ENCODE measurements at places on chromosomes 7 and 10.

- DNase-seq = no peak
- H3K4me3 ChIP-seq = no peak overlapping the region
- H3K4me1 ChIP-seq = peaks cover 7% of the 10 kb centered on the region
- H3K27ac ChIP-seq = no peak overlapping the region
- peaks cover 1% of the 10 kb centered on the region for H3K27me3 ChIP-seq
- H3K36me3 ChIP-seq = peaks cover 19% of the 10 kb centered on the region
Observed at GRCh38 chr10:4141471-4141870, 356.5 kb upstream of the KLF6 start.

GRCh38 chr10:14779001-14779651, 4.4 kb upstream of the FAM107B start:
- no peaks in the 10 kb centered on the region for H3K36me3 ChIP-seq
- no peaks in the 10 kb centered on the region for H3K27me3 ChIP-seq
- H3K4me3 ChIP-seq = no peak overlapping the region
- peaks cover 4% of the 10 kb centered on the region for H3K4me1 ChIP-seq

GRCh38 chr10:22319547-22319979, 1.3 kb upstream of the BMI1 start:
- peaks cover 6% of the 10 kb centered on the region for H3K27me3 ChIP-seq
- H3K36me3 ChIP-seq = peaks cover 6% of the 10 kb centered on the region
- H3K27ac ChIP-seq = peak overlapping the region; percentile 96

GRCh38 chr10:99551158-99551557, 18.4 kb downstream of the NKX2-3 start:
- peaks cover 24% of the 10 kb centered on the region for H3K4me1 ChIP-seq
- H3K27me3 ChIP-seq = peaks cover 58% of the 10 kb centered on the region
- no peak overlapping the region for H3K27ac ChIP-seq
- no peaks in the 10 kb centered on the region for H3K36me3 ChIP-seq

DNA sequence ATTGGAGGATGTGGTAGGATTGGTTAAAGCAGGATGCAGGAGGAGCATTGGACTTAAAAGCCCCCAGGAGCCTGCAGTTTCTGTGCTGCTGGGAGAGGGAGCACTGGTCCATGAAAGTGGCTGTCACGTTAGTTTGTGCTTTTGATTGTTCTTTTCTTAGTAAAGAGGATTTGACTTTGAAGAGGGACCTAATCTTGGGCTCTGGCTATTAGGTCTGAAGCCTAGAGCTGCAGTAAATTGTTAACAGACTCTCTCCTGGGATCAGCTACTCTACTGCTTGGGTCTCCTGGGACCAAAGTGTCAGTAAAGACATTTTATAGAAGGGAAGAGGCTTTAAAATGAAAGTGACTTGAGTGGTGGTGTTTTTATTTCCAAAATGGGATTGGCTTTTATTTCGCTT, 3.7 kb downstream of the ZFYVE27 start:
- no peak overlapping the region for H3K4me3 ChIP-seq
- H3K27ac ChIP-seq = no peak overlapping the region
- no peaks in the 10 kb centered on the region for H3K27me3 ChIP-seq
- H3K36me3 ChIP-seq = peaks cover 37% of the 10 kb centered on the region
- H3K4me1 ChIP-seq = peaks cover 59% of the 10 kb centered on the region

- no peaks in the 10 kb centered on the region for H3K36me3 ChIP-seq
- no peak for DNase-seq
- H3K4me1 ChIP-seq = peaks cover 8% of the 10 kb centered on the region
- H3K27me3 ChIP-seq = no peaks in the 10 kb centered on the region
Observed at GRCh38 chr7:45686441-45687184, 112.4 kb downstream of the ADCY1 start.

- no peaks in the 10 kb centered on the region for H3K27me3 ChIP-seq
- no peak overlapping the region for H3K27ac ChIP-seq
- H3K36me3 ChIP-seq = peaks cover 6% of the 10 kb centered on the region
- DNase-seq = no peak
Observed at GRCh38 chr10:37222046-37222445, 96.6 kb downstream of the ANKRD30A start.

GRCh38 chr10:133324198-133324792, 12.4 kb downstream of the CALY start:
- H3K4me1 ChIP-seq = peaks cover 3% of the 10 kb centered on the region
- H3K4me3 ChIP-seq = no peak overlapping the region
- peaks cover 29% of the 10 kb centered on the region for H3K27me3 ChIP-seq
- DNase-seq = no peak

DNA sequence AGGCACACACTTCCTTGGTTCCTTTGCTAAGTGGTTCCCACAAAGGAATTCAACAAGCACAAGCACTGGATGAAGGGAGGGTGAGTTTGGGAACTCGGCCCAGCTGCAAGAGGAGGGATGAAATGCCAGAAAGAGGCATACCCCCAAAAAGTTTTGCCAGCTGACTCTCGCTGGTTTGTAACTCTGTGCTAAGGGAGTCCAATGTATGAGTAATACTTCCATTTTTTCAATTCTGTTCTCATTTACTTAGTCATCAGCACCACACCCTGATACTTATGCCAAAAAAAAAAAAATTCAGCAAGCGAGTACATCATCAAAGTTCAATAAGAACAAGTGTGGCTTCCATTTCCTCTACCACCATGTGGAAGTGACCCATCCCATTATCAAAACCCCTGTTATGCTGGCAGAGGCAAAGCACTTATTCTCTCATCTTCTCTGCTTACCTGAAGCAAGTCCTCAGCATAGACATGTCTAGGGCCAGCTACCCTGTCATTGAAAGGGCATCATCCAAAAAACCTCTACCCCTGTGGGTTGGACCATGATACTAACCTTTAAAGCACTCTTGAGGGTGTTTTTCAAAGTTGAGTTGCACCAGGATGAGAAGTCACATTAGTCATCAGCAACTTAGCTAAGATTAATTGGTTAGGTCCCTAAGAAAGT, 6.9 kb upstream of the HYCC1 start:
- peaks cover 30% of the 10 kb centered on the region for H3K4me1 ChIP-seq
- H3K4me3 ChIP-seq = peak overlapping the region; percentile 72
- H3K27me3 ChIP-seq = peaks cover 5% of the 10 kb centered on the region

- H3K27me3 ChIP-seq = peaks cover 6% of the 10 kb centered on the region
- H3K4me1 ChIP-seq = no peaks in the 10 kb centered on the region
- H3K4me3 ChIP-seq = no peak overlapping the region
- H3K27ac ChIP-seq = no peak overlapping the region
Observed at GRCh38 chr10:4326647-4327046, 499.4 kb upstream of the AKR1E2 start.

DNA sequence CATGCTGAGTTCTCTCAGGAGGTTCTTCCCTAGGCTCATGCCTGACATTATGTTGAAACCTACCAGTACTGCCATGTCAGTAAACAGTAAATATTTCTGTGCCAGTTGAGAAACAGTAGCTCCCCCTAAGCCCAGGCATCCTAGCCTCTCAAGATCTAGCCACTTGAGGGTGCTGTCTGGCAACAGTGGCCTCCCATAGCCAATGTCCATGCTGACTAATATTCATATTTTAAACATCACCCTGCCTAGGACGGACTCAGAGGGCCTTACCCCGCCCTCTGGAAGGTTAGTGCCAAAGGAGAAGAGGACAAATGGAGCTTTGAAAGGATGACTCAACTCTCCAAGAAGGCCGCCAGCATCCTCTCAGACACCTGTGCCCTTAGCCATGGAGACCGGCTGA, 7.7 kb downstream of the ACSM6 start:
- H3K27ac ChIP-seq = no peak overlapping the region
- no peaks in the 10 kb centered on the region for H3K27me3 ChIP-seq
- no peaks in the 10 kb centered on the region for H3K36me3 ChIP-seq
- no peak for DNase-seq
- H3K4me1 ChIP-seq = no peaks in the 10 kb centered on the region
- no peak overlapping the region for H3K4me3 ChIP-seq

DNA sequence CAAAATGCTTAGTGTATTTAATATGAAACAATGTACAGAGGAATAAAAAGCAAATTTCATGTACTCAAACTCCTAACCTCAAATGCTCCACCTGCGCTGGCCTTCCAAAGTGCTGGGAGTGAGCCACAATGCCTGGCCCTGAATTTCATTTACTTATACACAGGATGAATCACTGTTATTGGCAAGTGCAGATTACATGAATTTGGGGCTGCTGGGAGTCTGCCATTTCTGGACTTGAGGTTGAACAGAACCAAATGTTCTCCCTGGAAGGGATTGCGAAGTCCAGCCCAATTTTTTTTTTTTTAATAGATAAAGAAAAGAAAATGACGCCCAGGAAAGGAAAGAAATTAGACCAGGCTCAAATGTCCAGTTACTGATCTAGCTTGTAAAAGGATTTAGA, 6.8 kb upstream of the CSTF2T start:
- H3K36me3 ChIP-seq = no peaks in the 10 kb centered on the region
- no peak overlapping the region for H3K4me3 ChIP-seq
- H3K27me3 ChIP-seq = peaks cover 5% of the 10 kb centered on the region
- no peak overlapping the region for H3K27ac ChIP-seq

DNA sequence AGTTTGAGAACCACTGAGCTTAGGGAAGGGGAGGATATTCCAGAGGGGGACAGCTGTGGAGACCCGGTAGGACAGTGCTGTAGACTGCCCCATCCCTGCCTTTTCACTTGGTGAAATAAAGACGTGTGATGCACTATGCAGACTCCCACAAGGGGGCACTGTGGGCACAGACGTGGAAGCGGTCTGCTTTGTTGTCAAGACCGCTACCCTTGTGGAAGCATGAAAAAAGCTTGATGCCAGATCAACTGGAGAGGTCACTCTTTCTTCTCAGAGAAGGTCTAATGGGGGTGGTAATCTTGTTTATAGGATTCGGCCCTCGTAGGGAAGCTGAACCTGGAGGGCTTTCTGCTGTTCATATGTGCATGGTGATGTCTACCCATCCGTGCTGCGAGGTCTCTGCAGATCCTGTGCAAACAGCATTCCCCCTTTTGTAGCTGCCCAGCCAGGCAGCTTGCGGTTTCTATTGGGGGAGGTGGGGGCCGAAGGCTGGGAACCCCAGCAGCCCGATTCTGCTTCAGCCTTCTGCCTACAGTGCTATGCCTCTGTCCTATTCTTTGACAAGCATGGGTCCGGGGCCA, 13.7 kb downstream of the RPS24 start:
- H3K4me1 ChIP-seq = peaks cover 19% of the 10 kb centered on the region
- H3K27me3 ChIP-seq = no peaks in the 10 kb centered on the region
- H3K27ac ChIP-seq = no peak overlapping the region
- DNase-seq = peak; percentile 80
- H3K4me3 ChIP-seq = no peak overlapping the region

- no peak overlapping the region for H3K4me3 ChIP-seq
- H3K27ac ChIP-seq = no peak overlapping the region
- no peak for DNase-seq
- H3K36me3 ChIP-seq = no peaks in the 10 kb centered on the region
Observed at GRCh38 chr7:7705318-7705717, 13.1 kb downstream of the RPA3 start.

GRCh38 chr7:45700556-45700955, 126.4 kb downstream of the ADCY1 start:
- H3K36me3 ChIP-seq = no peaks in the 10 kb centered on the region
- H3K27me3 ChIP-seq = peaks cover 7% of the 10 kb centered on the region
- H3K27ac ChIP-seq = no peak overlapping the region
- no peak overlapping the region for H3K4me3 ChIP-seq
- H3K4me1 ChIP-seq = no peaks in the 10 kb centered on the region
- no peak for DNase-seq

- H3K27ac ChIP-seq = peak overlapping the region; percentile 72
- H3K4me1 ChIP-seq = peaks cover 54% of the 10 kb centered on the region
- peak overlapping the region; percentile 62 for H3K4me3 ChIP-seq
- H3K36me3 ChIP-seq = peaks cover 50% of the 10 kb centered on the region
Observed at GRCh38 chr10:7184660-7185366, 226.0 kb downstream of the SFMBT2 start.

DNA sequence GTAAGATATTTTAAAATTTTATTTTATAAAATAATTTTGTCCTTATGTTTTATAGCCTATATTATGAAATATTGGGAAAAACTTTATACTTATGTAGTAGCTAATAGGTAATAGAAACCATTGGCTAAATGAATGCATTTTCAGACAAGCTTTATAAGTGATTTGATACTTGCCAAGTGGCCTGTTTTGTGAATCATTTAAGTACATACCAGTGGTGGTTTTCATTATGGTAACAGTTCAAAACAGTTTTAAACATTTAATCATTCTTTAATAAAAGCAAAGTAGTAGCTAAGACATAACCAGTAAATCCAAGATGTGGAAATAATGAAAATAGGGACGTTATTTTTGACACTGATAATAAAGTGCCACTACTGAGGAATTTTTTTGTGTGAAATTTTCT, 182.2 kb downstream of the PHF14 start:
- no peak overlapping the region for H3K4me3 ChIP-seq
- peaks cover 4% of the 10 kb centered on the region for H3K36me3 ChIP-seq
- no peaks in the 10 kb centered on the region for H3K4me1 ChIP-seq
- H3K27me3 ChIP-seq = no peaks in the 10 kb centered on the region
- H3K27ac ChIP-seq = no peak overlapping the region

GRCh38 chr7:146728611-146729010, 612.0 kb downstream of the CNTNAP2 start:
- H3K27ac ChIP-seq = no peak overlapping the region
- H3K27me3 ChIP-seq = no peaks in the 10 kb centered on the region
- no peak overlapping the region for H3K4me3 ChIP-seq
- no peaks in the 10 kb centered on the region for H3K4me1 ChIP-seq
- H3K36me3 ChIP-seq = no peaks in the 10 kb centered on the region

GRCh38 chr10:43224321-43224720, 42.5 kb downstream of the RASGEF1A start:
- no peaks in the 10 kb centered on the region for H3K36me3 ChIP-seq
- no peaks in the 10 kb centered on the region for H3K27me3 ChIP-seq
- no peak overlapping the region for H3K4me3 ChIP-seq
- H3K27ac ChIP-seq = no peak overlapping the region
- DNase-seq = no peak

DNA sequence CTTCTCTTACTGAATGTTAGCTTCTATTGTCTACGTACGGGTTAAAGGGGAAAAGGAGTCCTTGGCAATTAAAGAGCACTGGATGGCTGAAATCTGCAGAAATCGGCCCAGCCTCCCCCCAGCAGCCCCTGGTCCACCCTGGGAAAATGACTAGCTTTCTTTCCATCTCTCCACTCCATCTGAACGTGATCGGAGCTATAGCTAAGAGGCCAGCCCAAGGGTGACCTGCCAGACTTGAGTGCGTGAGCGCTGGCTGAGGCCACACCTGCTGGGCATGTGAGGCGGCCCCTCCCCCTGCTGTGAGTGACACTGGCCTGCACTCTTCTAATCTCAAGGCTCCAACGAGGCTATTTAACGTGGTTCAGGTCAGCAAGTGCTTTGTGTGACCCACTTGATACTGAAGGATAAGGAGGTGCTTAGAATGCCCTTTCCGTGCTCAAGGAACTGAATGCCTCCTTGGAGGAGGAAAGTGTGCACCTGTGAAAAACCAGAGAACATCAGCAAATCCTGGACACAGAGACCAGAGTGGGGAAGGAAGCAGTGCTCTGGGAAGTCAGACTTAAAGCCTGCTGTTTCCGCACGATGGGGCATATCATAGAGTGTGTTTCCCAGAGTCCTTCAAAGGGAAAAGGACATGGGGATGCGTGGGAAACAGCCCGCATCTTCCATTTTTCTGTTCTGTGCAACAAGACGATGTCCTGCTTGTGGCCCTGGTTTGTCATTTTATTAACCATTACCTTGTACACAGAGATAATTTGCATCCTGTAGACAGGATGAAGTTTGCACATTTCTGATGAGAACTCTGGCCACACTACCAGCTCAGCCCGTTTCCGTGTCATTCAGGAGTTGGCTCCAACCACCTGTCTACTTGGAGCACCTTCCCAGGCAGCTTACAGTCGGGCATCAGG, 12.5 kb upstream of the MNX1 start:
- H3K4me3 ChIP-seq = no peak overlapping the region
- no peaks in the 10 kb centered on the region for H3K36me3 ChIP-seq
- H3K27ac ChIP-seq = no peak overlapping the region
- no peaks in the 10 kb centered on the region for H3K4me1 ChIP-seq
- H3K27me3 ChIP-seq = peaks cover 46% of the 10 kb centered on the region

GRCh38 chr7:84469034-84469433, 274.4 kb upstream of the SEMA3A start:
- H3K27me3 ChIP-seq = no peaks in the 10 kb centered on the region
- no peak for DNase-seq
- H3K36me3 ChIP-seq = no peaks in the 10 kb centered on the region
- no peak overlapping the region for H3K4me3 ChIP-seq
